ENCODE measurements at places on chromosomes 5 and 9.
A peak's percentile ranks its signal among the peaks of the same experiment; 100 is the strongest.

DNA sequence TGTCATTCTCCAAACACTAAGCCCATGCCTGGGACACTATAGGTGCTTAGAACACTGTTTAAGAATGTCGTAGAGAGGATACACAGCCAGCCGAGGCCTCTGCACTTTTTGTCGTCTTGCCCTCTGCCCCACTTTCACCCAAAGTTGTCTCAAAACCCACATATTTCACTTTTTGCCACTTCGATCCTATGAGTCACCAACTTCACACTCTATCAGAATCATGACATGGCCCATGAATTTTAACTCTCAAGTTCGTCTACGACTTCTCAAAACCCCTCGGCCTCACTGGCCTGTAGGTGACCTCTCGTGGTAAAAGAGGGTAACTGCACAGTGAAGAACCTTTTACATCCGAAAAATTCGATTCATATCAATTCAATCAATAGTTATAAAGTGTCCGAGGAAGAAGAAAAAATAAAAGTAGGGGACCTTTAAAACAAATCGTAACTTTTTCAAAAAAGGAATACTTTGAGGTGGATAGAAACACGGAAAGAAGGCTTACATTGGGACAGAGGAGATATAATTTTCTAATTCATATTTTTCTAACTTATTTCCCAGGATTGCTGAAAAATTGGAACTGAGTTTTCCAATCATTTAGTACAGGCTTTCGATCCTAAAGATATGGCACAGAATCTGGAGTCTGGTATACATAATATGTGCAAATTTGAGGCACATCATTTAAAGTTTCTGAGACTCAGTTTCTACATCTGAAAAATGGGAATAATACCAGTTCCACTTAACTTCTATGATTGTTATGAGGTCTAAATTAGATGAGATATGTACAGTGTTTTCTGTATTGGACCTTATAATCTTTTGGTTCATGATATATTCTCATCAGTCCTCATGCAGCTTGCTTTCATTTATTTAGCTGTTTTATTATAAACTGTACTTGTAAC is 122.6 kb downstream of the APBA1 start:
- DNase-seq: no peak

DNA sequence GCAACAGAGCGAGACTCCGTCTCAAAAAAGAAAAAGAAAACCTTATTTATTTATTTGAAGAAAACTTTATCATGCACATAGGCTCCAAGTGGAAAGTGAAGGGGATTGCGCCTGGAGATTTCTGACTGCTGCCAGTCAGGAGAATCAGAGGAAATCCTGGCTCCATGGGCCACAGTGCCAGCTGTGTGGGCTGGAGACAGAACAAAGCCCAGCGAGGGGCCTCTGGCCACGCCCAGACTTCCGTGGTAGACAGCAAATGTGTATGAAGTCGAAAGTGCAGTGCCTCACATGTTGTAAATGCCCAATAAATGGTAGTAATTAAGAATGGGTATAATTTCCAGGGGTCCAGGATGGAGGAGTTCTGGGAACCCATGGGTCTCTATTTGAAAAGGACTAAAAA is 75.8 kb upstream of the WWC1 start:
- no peak for DNase-seq

- DNase-seq: no peak
Observed at GRCh38 chr5:171954721-171955120, 51.7 kb downstream of the FBXW11 start.

DNA sequence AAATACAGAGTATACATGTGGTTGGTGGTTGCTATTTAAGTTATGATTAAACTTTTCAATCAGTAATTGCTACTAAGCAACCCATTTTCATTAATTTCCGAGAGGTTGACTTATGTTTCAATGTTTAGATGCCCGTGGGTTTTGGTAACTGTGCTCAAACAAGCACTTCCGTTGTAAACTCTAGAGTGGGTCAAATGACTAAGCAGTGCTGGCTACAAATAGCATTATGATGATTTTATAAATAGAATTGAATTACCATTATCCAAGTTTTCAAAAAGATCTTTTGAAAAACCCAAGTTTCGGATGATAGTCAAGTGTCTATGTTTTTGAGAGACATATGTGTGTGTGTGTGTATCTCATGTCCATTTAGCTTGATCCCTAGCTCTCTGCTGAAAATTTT is 2369.4 kb upstream of the ACO1 start:
- no peak for DNase-seq

- DNase-seq: no peak
Observed at GRCh38 chr5:171938358-171938757, 68.1 kb downstream of the FBXW11 start.

DNA sequence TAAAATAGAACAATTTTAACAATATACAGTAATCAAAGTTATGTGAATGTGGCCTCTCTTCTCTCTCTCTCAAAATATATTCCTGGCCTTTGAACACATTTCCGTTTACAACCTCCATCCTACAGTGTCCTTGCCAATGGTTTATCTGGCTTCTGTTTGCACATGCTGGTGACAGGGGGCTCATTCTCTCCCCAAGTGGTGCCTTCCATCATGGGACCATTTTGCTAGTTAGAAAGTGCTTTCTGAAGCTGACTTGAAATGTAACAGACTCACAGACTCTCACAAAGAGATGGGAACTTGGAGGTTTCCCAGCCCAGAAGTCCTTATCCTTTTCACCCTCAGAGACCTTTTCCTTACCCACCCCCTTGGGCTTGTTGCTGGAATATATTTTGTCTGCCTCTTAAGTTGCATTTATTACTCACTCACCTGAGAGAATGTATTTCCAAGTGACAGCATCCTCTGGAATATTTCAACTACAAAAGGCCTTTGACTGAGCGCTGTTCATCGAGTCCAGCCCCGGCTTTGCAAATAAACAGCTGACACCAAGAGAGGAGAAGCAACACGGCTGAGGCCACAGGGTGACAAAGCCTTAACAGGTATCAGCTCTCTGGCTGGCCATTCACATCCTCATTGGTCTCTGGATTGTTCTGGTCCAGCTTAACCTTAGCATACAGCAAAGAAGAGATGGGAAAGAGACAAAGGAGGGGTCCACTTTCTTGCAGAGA is 17.5 kb upstream of the ALDH1B1 start:
- no peak for DNase-seq

DNA sequence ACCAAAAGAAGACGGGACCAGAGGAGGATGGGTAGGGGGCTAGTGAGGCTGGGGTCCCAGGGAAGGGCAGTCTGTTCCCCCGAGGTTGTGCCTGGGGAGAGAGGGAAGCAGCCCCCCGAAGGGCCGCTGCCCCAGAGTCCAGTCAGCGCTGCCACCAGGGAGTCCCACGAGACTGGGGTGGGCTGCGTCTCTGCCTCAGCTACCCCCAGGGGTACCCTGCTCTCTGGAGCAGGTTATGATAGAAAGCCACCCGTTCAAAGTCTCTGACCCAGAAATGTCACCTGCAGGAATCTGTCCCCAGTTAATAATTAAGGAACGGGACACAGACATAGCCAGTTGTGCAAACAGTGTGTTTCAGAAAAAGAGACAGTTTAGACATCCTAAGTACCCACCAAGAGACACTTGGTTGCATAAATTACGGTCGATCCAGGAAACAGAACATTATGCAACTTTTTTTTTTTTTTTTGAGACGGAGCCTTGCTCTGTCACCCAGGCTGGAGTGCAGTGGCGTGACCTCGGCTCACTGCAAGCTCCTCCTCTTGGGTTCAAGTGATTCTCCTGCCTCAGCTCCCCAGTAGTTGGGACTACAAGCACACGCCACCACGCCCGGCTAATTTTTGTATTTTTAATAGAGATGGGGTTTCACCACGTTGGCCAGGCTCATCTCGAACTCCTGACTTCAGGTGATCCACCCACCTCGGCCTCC is 10.7 kb upstream of the AGPAT2 start:
- no peak for DNase-seq

- DNase-seq: no peak
Observed at GRCh38 chr9:27653246-27653645, 80.0 kb upstream of the C9orf72 start.

DNA sequence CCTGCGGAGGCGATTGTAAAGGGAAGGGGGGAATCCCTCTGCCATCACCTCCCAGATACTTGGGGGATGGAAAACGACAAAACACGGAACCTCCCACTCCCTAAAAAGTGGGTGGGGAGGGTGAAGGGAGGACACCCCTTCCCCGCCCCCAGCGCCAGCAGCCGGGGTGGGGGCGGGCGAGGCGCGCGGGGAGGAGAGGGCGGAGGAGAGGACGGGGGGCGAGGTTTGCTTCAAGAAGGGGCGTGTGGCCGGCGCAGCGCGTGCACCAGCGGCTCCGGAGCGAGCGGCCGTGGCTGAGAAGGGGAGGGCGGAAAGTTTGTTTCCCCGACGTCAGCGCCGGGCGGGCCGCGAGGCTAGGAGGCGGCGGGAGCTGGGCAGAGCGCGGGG is at the start of gene PRRX2:
Gene PRRX2 (plus strand): TSS at position 259 of the 387 bp plus-strand sequence. CDS start 221 bp downstream, outside the sequence.
- peak; percentile 76 for DNase-seq

DNA sequence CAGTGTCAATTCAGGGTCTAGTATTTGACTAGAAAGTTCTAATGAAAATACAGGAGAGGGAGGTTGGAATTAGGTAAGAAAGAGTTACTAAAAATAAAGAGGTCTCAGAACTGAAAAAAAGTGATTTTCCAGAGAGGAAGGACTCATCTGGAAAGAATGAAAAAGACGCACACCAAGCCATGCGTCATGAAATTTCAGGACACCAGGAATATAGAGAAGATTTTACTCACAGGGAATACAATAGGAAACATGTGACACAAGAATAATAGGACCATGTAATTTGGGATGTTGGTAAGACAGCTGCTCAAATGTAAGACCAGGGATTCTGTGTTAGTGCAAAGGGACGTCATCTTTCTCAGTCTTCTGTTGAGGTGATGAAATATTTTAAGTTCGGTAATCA is 224.7 kb downstream of the GDNF start:
- peak; percentile 43 for DNase-seq

GRCh38 chr9:128335161-128335560 is 5.2 kb upstream of the SLC27A4 start:
- DNase-seq: peak; percentile 7

GRCh38 chr9:20207176-20207575 is 415.1 kb downstream of the MLLT3 start:
- DNase-seq: no peak

GRCh38 chr5:160774666-160775315 is 77.2 kb downstream of the ATP10B start:
- no peak for DNase-seq

GRCh38 chr9:84937180-84937579 is 267.7 kb downstream of the NTRK2 start:
- no peak for DNase-seq

GRCh38 chr5:148860599-148860998 is 34.2 kb downstream of the ADRB2 start:
- no peak for DNase-seq

GRCh38 chr5:89904442-89904841 is 505.1 kb downstream of the CETN3 start:
- DNase-seq: no peak

- DNase-seq: no peak
Observed at GRCh38 chr9:3971391-3972082, 328.3 kb downstream of the GLIS3 start.

All from muscle of arm (tissue), 14 donors.